ENCODE measurements at places on chromosomes 2 and 18. TPM values are rescaled to one million over a fixed set of nuclear protein-coding genes. Genes with fewer than 3 reads are reported as not detected.

- no peak for DNase-seq
Observed at GRCh38 chr2:128710729-128711128, 392.1 kb upstream of the HS6ST1 start.

LAMA1 gene
- 0.18 TPM for total RNA-seq

- DNase-seq: no peak
Observed at GRCh38 chr2:71303849-71304248, 27.7 kb upstream of the ZNF638 start.

DNA sequence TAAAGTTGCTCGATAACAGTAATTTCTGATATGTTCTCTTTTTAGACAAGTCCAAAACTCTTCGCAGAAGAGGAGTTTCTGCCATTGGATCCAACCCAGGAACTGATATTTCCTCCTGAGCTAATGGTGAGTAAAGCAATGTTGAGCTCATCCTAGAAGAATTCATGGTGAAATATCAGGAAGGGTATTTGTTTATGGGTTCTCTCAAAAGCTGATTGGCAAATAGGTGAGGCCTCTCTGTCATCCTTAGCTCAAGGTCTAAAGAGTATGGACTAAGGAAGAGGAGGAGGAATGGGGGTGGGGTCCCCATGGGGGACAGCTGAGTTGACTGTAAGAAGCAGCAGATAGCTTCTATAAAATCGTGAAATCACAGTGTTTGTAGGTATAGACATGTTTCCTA, 18.2 kb downstream of the AOX1 start:
- DNase-seq: no peak

DNA sequence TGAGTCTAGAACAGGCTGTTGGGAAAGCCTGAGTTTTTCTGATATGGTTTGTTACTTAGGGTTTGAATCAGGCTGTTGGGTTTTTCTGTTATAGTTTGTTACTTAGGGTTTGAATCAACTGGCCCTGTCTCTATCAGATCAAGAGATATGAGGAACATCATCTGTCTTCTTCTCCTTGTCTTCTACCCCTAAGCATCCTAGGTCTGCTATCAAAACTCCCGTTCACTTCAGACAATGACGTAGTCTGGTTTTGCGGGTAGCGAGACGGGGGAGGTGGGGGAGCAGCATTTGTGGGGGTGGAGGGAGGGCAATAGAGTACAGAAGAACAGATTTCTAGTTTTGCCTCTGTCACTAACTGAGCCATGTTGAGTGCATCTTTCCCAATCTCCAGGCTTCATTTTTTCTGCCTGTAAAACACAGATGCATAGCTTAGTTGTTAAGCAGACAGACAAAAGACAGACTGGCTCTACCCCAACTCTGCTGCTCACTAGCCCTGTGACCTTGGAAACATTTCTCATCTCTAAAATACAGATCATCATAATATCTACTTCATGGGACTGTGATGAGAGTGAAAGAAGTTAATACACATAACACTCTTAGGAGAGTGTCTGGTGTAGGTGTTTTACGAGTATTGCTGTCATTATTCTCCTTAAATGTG, 9.1 kb downstream of the TNP1 start:
- peak; percentile 19 for DNase-seq

GRCh38 chr2:79950526-79950925, 354.0 kb downstream of the LRRTM1 start:
- no peak for DNase-seq

GRCh38 chr2:65033178-65033577, 23.0 kb upstream of the CEP68 start:
- peak; percentile 59 for DNase-seq

- no peak for DNase-seq
Observed at GRCh38 chr2:165115258-165115657, 88.6 kb downstream of the SCN3A start.

- no peak for DNase-seq
Observed at GRCh38 chr2:242098034-242098433, 228.5 kb downstream of the RTP5 start.

UGT1A5 gene
- not detected for total RNA-seq

- no peak for DNase-seq
Observed at GRCh38 chr2:64625299-64626145, 28.2 kb downstream of the SERTAD2 start.

DNA sequence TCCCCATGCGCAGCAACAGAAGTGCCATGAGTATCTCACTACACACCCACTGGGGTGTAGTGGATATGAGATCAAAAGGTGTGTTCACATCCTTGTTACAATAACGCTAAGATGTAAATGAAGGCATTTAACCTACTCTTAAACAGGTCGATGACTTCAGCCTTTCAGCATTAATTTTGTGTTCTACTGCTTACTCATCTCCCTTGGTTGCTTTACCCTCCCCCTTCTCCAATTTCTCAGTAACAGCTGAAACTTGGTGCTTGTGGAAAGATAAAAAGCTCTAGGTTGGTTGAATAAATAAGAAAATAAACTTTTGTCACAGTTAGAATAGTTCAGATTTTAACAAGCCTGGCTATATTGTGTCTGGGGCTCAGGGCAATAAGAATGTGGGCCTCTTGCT, 147.5 kb upstream of the SESTD1 start:
- DNase-seq: no peak

MAL gene
- not detected for total RNA-seq

- DNase-seq: no peak
Observed at GRCh38 chr2:143545949-143546255, 416.7 kb downstream of the ARHGAP15 start.

- no peak for DNase-seq
Observed at GRCh38 chr2:224448236-224448635, 46.3 kb upstream of the FAM124B start.

DNA sequence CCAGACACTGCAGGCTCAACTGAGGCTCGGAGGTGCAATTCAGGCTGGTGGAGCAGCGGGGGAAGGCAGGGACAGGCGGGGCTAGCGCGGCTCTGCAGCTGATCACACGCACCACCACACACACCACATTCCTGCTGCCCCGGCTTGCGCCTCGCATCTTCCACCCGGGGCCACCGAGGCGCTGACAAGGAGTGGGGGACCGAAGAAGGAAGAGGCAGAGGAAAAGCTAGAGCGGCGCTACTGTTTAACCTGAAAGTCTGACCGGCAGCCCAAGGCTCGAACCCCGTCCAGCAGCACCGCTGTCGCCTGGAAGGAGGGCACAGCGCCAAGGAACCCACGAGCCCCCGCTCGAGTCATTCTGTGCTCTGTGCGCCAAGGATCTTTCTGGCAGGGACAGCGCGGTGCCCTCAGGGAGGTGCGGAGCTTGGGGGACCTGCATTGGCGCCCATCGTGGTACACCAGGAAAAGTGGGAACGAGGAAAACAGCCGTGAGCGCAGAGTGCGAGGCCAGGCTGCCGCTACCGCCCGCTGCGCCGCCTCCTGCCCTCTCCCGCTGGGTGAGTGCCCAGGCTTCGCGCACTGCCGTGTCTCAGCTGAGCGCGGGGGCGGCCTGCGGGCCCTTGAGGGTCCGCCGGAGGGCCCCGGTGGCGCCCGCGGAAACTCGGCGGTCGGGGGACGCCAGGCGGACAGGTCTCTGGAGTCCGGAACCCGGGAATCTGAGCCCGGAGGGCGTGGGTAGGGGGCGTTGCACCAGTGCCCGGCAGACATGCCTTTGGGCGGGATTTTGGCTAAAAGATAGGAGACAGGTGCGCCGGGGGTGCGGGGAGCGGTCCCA, 860 bp upstream of the KCNJ3 start:
- DNase-seq: no peak

GRCh38 chr2:181546086-181546485, 88.9 kb downstream of the ITGA4 start:
- no peak for DNase-seq

DNA sequence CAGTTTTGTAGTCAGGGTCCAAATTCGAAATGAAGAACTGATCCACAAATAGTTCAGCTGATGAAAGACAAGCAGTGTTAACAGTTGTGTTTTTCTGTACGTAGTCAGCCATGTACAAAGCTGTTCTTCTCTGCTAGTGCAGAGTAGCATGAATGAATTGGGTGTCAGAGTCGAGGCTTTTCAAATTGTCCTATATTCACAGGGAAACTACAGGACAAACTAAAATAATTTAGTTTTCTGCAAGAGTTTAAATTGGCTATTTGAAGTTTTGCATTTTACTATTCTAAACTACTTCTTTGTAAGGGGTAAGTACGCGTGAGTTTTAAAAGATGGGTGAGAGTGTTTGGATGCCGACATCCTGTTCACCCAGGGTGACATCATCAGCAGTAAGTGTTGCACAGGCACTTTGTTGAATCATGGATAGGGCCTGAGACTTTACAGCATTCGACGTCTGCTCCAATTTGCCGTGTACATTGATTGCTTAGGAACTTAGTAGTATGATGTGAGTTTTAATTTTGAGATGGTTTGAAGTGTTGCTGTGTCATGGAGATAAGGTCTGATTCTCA, 147.2 kb upstream of the NFATC1 start:
- peak; percentile 11 for DNase-seq

GRCh38 chr2:181895818-181896217, 4.3 kb downstream of the ITPRID2 start:
- DNase-seq: no peak

- no peak for DNase-seq
Observed at GRCh38 chr2:197045115-197045514, 118.6 kb upstream of the PGAP1 start.

ABCG8 gene
- not detected for total RNA-seq

NOSTRIN gene
- total RNA-seq: 50.9 TPM

- DNase-seq: no peak
Observed at GRCh38 chr18:2839202-2839601, 7.6 kb upstream of the EMILIN2 start.

GRCh38 chr2:64063924-64064331, 44.7 kb upstream of the VPS54 start:
- no peak for DNase-seq

ATP8B1 gene
- 0.20 TPM for total RNA-seq

Data from K562 (cell line).